AG04450 (cell line): ENCODE measurements at places on chromosomes 6 and 20.

DNA sequence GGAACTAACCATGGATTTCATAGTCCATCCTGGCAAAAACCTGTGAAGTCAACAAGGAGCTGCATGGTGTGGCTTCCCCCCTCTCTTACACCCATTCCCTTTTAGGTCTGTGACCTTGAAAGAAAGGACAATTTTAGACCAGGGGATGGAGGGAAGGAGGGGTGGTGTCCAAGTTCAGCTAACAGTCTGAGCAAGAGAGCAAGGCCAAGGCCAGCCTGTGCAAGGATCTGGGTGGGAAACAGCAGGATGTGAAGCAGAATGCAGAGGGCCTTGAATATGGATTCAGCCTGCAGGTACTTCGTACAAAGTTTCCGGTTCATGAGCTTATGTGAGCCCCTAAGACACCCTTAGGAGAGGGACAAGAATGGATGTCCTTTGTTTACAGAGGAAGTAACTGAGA, 293.0 kb downstream of the KIF16B start:
- no peak for DNase-seq

DNA sequence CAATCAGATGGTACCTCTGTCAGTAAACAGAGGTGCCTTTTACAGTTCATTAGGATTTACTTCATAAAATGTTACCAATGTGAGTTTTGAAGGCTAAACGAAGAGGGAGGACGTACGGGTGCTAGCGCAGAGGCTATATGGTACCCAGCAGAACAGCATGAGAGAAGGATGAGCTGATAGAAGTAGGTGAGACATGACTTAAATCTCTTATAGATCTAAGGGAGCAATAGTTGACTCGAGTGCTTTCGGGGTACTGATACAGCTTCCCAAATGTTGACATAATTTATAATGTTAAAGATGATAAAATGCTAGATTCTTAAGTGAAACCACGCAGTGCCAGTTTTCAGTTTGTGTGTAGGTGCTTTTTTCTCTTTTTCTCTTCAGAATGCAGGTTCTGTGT, 72.6 kb downstream of the HIVEP1 start:
- no peak for DNase-seq

DNA sequence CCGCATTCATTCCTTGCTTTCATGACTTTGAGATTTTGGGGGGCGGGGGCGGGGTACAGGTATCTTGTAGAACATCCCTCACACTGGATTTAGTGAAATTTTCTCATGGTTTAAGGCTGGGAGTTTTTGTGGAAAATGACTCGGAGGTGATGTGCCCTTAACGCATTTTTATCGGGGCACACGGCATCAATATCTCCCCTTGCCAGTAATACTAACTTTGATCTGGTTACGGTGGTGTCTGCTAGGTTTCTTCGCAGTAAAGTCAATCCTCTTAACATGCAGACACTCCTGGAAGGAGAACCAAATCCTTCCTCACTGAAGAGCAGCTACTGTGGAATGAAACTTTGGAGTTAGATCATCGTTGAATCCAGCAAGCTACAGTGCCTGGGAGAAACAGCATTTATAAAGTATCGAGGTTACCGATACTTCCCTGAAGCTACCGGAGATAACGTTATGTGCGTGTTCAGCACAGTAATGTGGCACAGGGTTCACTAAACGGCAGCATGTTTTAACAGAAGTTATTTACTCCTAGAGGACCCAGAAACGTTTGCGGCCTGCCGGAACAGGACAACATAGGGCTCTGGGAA, 1.2 kb upstream of the DYNLRB1 start:
- no peak for DNase-seq

- DNase-seq: no peak
Measured at GRCh38 chr20:7003598-7003997, 236.1 kb downstream of the BMP2 start.

DNA sequence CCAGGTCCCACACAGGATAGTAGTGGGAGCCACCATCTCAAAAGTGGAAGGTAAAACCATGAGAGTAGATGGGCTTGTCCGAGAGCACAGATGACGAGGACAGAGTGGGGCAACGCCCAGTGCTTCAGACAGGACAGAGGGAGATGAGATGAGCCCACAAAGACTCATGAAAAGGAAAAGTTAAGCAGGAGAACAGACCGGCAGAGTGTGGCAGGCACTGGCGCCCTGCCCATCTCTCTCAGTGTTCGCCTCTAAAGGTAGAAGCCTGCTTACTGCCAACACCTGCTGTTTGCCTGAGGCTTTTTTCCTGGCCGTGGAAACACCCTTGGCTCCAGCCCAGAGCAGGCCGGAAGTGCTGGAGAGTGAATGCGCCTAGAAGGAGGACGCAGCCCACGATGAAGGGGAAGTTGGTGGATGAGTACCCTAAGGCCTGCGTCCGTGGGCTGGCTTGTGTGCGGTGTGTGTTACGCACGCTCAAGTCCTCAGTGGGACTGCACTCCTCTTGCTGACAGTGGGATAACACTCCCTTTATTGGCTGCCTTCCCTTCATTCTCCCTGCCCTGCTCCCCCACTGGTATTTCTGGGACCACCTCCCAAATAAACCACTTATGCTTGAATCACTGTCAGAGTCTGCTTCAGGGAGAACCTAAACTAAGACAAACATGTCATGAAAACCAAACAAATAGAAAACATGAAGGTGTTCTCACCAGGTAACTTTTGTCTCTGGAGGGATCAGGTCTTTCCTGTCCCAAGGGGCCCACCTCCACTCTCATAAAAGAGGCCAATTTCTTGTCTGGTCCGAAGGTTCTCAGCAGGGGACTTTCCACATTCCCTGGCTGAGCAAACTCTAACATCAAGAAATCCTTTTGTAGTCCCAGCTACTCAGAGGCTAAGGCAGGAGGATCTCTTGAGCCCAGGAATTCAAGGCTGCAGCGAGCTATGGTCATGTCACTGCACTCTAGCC, 9.1 kb upstream of the FOXP4 start:
- no peak for DNase-seq

- DNase-seq: no peak
Measured at GRCh38 chr20:666877-667276, 8.7 kb downstream of the SCRT2 start.

DNA sequence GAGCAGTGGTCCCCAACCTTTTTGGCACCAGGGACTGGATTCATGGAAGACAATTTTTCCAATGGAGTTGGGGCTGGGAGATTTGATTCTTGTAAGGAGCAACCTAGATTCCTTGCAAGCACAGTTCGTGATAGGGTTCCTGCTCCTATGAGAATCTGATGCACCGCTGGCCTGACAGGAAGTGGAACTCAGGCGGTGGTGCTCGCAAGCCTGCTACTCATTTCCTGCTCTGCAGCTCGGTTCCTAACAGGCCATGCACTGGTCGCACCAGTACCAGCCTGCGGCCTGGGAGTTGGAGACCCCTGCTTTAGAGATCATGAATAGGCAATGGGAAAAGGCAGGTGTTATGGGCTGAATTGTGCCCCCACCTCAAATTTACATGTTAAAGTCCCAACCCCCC, 131.2 kb downstream of the PFDN4 start:
- no peak for DNase-seq

- no peak for DNase-seq
Measured at GRCh38 chr20:48040051-48040450, 254.8 kb upstream of the SULF2 start.

GRCh38 chr6:39942903-39943580, 8.8 kb upstream of the MOCS1 start:
- no peak for DNase-seq

DNA sequence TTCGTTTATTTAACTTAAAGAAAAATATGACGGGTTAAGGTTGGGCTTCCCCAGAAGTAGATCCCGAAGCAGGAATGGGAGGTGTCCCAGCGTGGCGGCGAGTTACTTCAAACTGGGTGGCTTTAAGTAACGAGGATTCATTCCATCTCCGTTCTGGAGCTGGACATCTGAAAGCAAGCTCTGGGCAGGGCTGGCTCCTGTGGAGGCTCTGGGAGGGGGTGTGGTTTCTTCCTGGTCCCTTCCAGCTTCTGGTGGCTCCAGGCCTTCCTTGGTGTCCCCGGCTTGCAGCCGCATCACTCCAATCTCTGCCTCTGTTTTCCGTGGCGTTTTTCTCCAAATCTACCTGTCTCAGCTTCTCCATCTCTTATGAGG, 47.3 kb upstream of the BHLHE23 start:
- DNase-seq: no peak

- no peak for DNase-seq
Measured at GRCh38 chr20:36493051-36493800, 48.1 kb upstream of the MYL9 start.

- no peak for DNase-seq
Measured at GRCh38 chr6:103507052-103507451, 1352.7 kb downstream of the HACE1 start.

DNA sequence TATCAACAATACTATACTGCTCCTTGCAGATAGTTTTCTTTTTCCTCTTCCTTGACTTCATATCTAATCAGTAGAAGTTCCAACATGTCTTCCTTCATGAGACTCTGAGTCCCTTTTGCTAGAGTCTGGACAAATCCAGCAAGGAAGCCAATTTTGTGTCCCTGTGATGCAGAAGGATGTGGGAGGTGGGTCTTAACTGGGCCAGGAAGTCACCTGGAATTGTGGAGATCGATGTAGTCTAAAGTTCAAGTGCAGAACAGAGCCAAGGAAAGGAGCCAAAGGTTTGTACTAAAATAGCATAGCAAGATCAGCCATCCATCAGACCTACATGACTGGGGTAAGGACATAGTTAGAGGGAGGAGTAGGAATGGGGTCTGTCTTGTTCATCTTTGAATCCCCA, 37.6 kb downstream of the SPTLC3 start:
- no peak for DNase-seq

GRCh38 chr6:53175027-53175426, 26.4 kb upstream of the GCM1 start:
- no peak for DNase-seq

GRCh38 chr20:23625236-23625964, 12.4 kb downstream of the CST3 start:
- no peak for DNase-seq

GRCh38 chr6:70130865-70131264, 172.0 kb downstream of the COL9A1 start:
- DNase-seq: no peak

DNA sequence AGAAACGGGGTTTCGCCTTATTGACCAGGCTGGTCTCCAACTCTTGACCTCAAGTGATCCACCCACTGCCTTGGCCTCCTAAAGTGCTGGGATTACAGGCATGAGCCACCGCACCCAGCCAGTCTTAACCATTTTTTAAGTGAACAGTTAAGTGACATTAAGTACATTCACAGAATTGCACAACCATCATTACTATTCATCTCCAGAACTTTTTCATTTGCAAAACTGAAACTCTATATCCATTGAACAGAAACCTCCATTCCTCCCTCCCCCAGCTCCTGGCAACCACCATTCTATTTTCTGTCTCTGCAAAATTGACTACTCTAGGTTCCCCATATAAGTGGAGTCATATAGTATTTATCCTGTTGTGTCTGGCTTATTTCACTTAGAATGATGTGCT, 59.7 kb downstream of the PLCB4 start:
- no peak for DNase-seq

GRCh38 chr20:48609491-48609978, 218.3 kb downstream of the PREX1 start:
- no peak for DNase-seq

- DNase-seq: no peak
Measured at GRCh38 chr20:45934046-45934585, 367 bp upstream of the PCIF1 start.

DNA sequence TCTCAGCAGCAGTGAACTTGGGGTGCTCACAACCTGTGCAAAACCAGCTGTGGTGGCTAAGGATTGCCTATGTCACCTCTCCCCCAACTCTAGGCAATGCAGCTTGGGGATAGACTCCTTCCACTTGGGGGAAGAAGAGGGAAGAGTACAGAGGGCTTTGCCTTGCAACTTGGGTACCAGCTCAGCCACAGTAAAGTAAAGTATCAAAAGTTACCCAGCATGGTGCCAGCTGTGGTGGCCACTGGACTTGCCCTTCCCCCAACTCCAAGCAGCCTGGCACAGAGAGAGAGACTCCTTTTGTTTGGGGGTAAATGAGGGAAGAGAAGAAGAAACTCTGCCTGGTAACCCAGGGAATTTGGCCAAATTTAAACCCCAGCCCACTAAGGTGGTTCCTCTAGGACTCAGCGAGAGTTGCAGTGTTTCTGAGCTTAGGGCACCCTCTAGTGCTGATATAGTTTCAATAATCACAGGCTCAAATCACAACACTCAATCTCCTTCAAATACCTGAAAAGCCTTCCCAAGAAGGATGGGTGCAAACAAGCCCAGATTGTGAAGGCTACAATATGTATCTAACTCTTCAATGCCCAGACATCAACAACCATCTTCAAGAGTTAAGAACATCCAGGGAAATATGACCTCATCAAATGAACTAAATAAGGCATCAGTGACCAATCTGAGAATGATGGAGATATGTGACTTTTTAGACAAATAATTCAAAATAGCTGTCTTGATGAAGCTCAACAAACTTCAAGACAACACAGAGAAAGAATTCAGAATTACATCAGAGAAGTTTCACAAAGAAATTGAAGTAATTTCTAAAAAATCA, 7.6 kb upstream of the DEFB129 start:
- no peak for DNase-seq

GRCh38 chr20:4791121-4791520, 69.4 kb downstream of the PRND start:
- DNase-seq: no peak

DNA sequence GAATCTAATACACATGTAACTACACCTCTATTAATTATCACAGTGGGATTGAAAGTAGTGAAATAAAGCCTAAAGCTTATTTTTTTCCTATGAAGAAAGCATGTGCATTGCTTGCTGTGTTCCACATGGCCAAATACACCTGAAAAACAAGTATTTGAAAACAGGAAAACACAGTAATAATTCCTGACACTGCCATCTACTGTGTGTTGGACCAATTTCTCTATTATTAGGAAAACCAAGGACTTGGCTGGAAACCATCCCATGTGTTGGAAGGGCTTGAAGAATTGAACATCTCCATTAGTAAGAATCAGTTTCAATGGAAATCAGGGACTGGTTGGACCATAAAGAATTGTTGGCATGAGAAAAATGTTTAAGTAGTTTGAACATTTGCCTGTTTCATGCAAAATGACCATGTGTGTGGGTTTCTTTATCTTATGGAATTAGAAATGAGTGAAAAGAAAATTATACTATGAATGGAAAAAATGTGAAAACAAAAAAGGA, 124.1 kb downstream of the PHF3 start:
- DNase-seq: no peak

DNA sequence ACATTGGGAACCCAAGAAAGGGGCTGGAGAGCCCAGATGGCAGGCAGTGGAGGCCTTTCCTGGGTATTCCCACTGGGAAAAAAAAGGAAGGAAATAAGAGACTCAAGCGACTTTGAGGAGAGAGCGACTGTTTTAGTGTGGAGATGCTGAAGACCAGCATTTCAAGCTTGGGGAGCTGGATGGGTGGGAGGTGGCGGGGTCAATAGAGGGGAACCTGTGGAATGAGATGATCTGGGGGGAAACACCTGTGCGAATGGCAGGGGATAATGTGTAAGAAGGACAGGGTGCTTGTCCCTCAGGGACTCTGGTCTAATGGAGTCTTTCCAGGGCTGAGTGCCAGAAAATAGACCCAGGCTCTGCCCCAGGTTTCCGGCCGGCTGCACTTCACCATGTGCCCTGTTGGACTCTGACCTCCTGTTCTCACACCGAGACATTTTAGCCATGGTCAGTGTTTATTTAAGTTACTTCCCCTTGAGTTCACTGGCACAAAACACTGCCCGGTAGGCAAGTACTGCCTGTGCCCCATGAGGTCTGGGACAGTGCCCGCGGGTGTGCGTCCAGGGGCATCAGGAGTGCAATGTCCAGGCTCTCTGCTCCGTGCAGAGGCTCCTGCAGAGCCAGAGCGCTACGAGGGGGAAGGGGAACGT, 50.4 kb upstream of the NKX2-2 start:
- DNase-seq: no peak

- no peak for DNase-seq
Measured at GRCh38 chr20:23003077-23003635, 32.0 kb upstream of the SSTR4 start.

- DNase-seq: no peak
Measured at GRCh38 chr20:61295249-61295648, 43.2 kb downstream of the CDH4 start.
